ENCODE measurements at places on chromosomes 2 and 18.

DNA sequence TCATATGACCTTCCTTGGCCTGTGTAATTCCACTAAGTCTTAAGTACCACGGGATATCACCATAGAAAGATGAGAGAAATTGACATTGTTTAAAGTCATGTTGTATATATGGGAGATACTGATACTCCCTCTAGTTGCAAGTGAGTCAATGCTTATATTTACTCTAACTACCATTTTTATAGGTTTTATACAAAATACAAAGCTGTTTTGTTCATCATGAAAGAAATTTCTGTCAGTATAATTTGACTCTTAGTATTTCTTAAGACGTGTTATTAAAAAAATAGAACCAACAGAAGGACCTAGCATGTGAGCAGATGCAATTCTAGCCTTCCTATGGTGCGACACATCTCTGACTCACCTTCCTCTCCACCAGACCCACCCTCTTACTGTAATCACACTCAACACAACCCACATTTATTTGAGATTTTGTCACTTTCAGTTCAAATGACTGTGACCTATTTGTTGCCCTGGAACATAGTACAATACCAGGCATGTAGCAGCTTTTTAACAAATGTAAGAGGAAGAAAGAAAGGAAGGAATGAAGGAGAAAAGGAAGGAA is 453.1 kb downstream of the CMPK2 start:
- no peak for DNase-seq

DNA sequence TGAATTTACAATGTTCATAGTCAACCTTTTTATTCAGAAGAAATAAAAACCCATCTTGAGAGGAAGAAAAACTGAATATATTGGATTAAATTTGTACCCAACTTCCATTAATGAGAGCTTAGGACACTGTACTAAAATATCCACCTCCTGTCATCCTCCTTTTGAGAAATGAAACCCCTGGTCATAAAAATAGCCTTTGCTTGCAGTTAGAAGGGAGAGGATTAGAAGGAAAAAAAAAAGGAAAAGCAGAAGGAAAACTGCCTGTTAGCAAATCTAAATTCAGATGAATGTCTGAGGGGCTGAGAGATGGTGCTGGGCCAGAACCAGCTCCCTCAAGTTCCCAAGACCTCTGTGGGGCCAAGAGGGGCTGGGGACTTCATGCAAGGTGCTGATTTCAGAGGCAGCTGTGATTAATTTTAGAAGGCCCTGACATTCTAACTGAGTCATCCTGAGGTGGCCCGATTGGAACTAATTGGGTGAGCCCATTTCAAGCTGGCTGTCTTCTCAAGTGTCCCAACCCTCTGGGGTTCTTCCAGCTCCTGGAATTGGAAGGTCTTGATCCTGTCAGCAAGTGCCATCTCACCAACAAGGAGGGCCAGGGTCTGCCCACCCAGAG is 38.4 kb upstream of the BIN1 start:
- DNase-seq: no peak

- DNase-seq: peak; percentile 50
Observed at GRCh38 chr2:218896501-218897393, 16.1 kb downstream of the WNT10A start.

- no peak for DNase-seq
Observed at GRCh38 chr18:63177919-63178821, 141.4 kb downstream of the BCL2 start.

DNA sequence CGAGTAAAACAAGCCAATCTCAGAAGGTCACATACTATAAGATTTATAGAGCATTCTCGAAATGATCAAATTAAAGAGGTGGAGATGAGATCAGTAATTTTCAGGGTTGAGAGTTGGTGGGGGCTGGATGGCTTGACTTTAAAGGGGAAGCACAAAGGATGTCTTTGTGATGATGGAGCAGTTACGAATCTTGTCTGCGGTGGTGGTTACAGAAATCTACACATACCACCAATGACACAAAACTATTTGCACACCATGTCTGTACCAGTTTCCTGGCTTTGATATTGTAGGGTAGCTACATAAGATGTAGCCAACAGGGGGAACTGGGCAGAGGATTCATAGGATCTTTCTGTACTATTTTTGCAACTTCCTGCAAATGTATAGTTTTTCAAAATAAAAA is 190.6 kb upstream of the SMIM21 start:
- DNase-seq: no peak

GRCh38 chr18:40159141-40160017 is 1795.7 kb upstream of the PIK3C3 start:
- peak; percentile 97 for DNase-seq

GRCh38 chr2:126381091-126381490 is 274.9 kb upstream of the GYPC start:
- no peak for DNase-seq

- peak; percentile 10 for DNase-seq
Observed at GRCh38 chr2:40224318-40224717, 227.6 kb downstream of the SLC8A1 start.

GRCh38 chr18:2777241-2777640 is 69.6 kb upstream of the EMILIN2 start:
- DNase-seq: no peak

DNA sequence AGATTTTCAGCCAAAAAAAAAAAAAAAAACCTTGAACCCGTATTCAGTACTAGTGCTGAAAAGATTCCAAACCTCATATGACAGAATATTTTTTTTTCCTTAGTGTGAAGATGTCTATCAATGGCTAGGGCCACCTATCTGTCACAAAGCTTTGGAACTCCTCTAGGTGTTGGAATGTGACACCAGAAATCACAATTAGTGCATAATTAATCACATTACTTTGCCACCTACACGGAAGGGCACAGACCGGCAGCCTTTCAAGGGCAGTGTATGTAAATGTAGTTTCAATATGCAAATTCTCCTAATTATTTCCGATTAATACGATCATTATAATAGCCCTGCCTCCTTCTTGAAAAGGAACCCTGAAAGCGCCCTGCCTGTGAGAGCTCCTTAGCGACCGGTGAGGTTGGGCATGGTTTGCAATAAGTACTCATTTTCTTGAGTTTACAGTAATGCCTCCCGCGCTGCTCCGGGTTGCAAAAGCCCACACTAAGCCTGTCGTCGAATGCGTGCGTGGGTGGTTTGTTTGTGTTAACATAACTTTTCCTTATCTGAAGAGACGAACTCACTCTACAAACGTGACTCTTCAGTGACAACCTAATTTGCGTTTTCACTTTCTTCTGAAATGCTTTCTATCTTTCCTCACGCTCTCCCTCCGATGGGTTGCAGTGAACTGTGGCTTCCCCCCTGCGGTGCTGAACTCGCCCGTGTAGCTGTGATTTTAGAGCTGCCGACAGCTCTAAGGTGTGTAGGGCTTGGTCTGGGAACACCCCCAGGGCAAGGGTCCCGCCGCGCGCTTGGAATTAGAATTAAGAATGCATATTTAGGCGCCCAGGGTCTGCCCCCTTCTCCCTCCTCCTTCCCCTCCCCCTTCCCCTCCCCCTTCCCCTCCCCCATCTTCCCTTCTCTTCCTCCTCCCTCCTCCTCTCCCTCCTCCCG is 765 bp upstream of the ID2 start:
- peak; percentile 96 for DNase-seq

DNA sequence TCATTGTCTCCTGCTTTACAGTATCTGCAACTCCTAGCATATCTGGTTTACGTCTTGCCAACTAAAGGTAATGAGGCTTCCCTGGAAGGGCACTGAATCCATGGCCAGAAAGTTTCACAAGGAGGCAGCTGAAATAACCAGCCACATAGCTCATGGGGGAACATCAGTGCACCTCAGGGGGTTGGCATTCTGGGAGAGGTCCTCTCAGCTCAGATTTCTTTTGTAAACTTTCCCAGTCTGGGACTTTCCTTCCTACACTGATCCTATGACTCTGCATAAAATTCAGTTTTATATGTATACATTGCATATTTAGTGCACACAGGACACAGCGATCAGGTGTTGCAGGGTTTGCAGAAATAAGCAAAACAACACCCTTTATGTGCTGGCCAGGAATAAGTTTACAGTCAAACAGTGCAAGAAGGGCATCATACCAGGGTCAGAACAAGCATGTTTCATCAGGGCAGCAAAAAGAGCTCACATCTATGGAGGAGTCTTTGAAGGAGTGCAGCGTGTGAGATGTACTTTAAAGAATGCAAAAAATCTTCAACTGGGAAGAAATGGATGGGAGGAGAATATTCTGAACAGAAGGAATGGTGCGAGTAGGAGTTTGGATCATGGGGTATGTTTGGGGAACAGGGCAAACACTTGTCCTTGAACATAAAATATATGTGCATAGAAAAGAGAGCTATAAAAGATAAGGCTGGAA is 240.6 kb upstream of the RAB12 start:
- DNase-seq: no peak

DNA sequence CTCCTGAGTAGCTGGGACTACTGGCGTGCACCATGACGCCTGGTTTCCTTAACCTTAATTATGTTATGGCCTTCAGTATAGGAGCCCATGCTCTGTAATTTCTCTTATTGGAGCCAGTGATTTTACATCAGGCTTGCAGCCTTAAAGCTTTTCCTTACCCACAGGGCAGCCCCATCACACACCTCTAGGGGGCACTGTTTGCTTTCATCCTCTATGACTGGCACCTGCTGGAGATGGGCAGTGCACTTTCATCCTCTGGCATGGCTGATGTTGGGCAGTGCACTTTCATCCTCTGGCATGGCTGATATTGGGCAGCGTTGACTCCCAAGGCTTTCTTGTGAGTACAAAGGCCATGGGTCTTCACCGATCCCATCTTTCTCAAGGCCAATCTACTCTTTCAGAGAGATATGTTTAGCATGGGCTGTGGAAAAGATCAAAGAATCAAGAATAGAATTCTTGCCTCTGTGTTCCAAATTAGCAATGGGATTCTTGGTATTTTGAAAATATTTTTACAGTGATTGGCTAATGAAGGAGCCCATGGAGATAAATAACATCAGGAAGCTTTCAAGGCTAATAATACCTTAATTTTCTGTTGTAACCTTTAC is 80.7 kb upstream of the MEX3C start:
- DNase-seq: peak; percentile 65

- DNase-seq: peak; percentile 38
Observed at GRCh38 chr2:48589170-48589767, 28.4 kb upstream of the GTF2A1L start.

GRCh38 chr2:221554769-221555493 is 17.2 kb downstream of the EPHA4 start:
- no peak for DNase-seq

DNA sequence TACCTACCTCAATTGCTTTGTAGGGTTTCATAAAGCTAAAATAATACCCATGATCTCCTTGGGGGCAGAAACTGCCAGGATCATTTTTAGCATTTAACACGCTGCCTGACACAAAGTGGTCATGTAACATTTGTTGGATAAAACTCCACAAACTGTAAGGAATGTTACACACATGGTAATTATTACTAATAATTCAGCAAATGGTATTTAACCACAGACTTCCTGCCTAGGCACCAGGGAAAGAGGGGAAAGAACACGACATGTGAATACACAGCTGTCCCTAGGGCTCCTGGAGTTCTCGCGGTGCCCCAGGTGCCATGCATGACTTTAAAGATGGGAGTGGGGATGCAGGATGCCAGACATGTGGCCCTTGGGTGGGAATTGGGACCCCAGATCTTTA is 43.5 kb downstream of the ASAP2 start:
- DNase-seq: no peak

GRCh38 chr2:46407852-46408455 is 71.4 kb upstream of the TMEM247 start:
- no peak for DNase-seq

DNA sequence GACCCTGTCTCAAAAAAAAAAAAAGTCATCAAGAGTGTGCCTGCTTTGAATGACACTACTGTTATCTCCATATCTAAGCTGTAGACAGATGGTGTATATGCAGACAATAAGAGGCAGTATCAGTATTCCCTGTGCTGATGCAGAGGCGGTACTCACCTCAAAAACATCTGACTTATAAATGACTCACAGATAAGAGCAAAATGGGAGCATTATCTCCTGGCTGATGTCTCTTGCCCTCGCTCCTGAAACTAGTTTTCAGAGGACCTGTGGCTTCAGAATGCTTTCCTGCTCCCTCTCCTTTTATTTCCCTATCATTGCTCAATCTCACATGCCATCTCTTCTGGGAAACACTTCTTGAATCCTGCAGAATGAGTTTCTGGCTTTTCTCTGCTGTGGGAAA is 289.6 kb downstream of the PTPRM start:
- DNase-seq: no peak

DNA sequence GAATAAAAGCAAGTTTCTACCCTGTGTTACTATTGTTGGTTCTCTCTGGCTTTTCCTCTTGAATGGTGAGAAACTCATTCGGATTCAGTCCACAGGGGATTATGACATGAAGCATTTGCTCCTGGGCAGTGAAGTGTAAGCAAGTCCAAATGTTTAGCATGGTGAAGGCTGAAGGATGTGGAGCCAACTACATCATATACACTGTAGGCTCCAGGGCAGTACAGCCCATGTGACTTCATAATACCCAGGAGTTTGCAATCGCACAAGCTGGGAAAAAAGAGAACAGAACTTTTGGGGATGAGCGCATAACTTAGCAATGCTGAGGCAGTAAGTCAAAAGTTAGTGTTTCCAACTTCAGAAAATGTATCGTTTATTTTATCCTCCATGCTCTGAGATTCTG is 695.7 kb upstream of the POU3F3 start:
- no peak for DNase-seq

All from NCI-H146 (cell line).